ENCODE measurements at places on chromosomes 5 and 9. TPM values are rescaled to one million over a fixed set of nuclear protein-coding genes. Genes with fewer than 3 reads are reported as not detected.

GRCh38 chr5:169702693-169703481 lies 65.8 kb downstream of the DOCK2 start:
- DNase-seq = peak; percentile 18

GRCh38 chr9:104927216-104927911 lies 591 bp downstream of the ABCA1 start:
- DNase-seq = peak; percentile 70

- DNase-seq = no peak
These were observed 155.1 kb downstream of the TRIO start for GRCh38 chr5:14298126-14298847.

GRCh38 chr9:106947106-106947900 lies 84.3 kb downstream of the ZNF462 start:
- DNase-seq = no peak

DNA sequence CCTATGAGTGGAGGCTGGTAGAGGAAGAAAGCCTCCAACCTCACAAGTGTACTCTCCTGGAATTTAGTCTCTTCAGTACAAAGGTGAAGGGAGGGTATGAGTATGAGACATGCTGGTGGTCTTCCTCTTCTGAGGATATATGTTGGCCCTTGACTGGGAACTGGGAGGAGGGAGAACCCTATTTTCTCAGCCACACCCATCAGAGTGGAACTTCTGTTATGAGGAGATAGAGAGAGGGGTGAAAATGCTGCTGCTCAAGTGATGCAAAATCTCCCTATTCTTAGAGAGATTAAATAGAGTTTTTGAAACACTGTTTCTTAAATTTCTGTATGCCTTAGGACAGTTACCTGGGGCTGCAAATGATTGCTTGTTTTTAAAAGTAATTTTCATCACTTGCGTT lies 203.4 kb upstream of the PRR16 start:
- DNase-seq = no peak

- DNase-seq = no peak
These were observed 38.0 kb upstream of the FANCC start for GRCh38 chr9:95355500-95355899.

- no peak for DNase-seq
These were observed 141.2 kb downstream of the ACER2 start for GRCh38 chr9:19550009-19550408.

GRCh38 chr9:14478175-14479162 lies 164.5 kb upstream of the NFIB start:
- DNase-seq = no peak

DNA sequence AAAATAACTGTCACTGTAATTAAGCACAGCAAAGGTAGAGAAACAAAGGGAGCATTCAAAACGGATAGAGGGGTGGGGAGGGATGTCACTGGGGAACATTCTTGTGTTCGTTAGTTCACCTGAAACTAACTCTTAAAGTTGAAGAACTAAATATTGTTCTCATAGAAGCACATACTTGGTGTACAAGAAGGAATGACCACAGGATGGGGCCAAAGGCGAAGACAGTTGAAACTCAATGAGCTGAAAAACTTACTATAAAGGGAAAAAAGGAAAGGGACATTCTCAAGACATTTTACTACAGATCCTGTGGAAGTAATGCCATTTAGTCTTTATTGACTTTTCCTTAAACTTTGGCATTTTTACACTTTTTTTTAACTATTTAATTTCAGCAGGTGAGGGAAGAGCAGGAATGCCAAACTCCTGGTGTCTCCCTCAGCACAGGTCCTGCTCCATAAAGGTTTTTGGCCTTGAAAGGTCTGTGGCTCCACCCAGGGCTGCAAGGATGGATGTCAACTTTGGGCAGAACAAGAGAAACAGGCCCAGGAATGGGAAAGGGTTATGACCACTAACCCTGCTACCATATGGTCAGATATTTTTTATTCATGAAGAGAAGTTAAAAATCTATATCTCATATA lies 197.6 kb upstream of the RASA1 start:
- DNase-seq = no peak

DNA sequence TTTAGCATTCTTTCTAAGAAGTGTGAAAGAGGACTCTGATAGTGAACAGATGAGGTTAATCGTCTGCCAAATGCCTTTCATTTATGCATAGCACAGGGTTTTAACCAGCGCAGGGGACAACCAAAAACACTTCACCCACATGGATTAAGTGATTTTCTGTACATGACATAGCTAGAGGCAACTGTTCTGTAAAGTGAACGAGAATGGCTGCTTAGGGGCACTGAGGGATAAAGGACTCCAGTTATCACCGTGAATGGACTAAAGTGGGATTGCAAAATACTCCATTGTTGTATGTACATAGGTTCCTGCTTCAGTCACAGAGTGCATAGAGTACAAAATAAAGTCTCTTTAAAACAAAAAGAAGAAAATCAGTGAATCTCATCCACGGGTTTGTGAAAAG lies 456.8 kb downstream of the DMAC1 start:
- DNase-seq = no peak

DNA sequence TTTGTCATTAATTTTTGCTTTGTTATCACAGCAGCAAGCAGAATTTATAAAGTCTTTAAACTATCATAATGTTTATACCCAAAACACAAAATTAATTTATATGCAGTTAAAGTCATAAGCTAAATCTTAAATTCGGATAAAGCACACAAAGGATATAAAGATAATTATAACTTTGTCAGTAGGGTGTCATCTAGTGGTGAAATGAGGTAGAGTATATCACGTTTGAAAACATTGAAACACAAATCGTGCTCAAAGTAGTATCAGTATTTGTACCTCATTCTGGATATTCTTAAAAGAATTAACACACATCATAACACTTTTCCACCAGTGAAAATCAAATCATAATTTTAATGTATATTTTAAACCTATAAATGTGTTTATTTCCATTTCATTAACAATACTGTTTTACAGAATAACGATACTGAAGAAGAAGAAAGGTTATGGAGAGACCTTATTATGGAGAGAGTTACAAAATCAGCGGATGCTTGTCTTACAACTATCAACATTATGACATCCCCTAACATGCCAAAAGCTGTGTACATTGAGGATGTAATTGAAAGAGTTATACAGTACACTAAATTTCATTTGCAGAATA lies 129.5 kb downstream of the NIPBL start:
- peak; percentile 47 for DNase-seq

- no peak for DNase-seq
These were observed 145.0 kb upstream of the TNC start for GRCh38 chr9:115262952-115263351.

DNA sequence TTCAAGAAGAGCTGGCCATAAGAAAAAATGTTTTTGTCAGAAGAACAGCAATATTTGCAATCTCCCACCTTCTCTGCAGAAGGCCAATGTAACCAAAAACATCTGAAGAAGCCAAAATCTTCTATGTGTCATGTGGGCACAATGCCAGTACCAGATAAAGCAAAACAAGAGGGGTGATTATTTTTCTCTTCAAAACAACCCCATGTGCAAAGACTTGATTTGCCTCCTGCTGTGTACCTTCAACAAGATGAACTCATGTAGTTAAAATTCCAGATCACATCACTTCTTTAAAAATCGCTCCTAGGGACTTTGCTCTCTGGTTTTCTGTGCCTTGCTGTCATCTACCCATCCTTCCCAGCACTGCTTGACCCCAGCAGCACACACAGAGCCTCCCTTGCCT lies 134.0 kb upstream of the MAP3K1 start:
- DNase-seq = no peak

DNA sequence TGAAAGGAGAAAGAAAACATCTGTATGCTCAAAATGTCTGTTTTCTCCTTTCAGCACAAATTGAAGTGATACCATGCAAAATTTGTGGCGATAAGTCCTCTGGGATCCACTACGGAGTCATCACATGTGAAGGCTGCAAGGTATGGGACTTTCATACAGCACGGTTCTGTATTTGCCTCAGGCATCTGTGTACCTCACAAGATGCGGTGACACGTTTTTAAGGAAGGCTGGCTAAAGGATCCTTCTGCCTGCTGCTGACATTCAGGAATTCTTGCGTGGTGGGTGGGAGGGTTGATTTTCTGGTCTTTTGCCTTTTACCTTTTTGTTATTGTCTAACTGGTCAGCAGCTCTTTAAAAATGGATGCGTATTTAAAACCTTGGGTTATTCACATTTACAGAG lies 133.1 kb downstream of the RORB start:
- DNase-seq = no peak

DNA sequence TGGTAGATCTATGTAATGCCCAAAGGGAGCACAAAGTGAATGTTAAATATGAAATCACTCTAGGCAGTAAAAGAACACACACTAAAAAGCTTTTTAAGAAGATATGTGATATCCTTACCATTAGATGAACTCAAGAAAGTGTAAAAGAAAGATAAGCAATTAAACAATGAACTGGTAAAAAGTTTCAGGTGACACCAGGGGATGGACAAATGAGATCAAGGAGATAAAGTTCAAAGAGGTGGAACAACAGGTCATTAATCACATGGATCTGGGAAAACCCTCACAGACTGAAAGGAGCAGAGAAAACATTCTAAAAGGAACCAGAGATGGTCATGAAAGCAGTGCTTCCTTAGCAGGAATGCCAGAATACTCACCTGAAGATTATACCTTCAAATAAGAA lies 40.7 kb downstream of the LHFPL2 start:
- no peak for DNase-seq

DNA sequence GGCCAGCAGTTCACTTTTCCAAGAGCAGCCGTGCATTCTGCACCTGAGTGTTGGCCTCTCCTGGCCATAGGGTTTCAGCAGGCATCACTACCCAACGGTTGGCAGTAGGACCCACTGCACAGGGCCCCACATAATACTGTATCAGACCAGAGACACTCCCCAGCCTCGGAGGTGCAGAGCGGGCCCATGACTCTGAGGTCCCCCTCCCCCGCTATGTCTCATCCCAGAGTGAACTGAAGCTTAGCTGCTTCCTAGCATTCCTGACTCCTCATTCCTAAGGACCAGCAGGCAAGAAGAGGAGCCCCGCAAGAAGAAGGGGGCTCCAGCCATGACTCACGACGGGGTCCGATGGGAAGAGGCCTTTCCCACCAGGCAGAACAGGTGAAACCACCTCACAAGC lies 67.2 kb downstream of the CAMSAP1 start:
- no peak for DNase-seq

- no peak for DNase-seq
These were observed 655.2 kb upstream of the FAM174A start for GRCh38 chr5:99879791-99880511.

DNA sequence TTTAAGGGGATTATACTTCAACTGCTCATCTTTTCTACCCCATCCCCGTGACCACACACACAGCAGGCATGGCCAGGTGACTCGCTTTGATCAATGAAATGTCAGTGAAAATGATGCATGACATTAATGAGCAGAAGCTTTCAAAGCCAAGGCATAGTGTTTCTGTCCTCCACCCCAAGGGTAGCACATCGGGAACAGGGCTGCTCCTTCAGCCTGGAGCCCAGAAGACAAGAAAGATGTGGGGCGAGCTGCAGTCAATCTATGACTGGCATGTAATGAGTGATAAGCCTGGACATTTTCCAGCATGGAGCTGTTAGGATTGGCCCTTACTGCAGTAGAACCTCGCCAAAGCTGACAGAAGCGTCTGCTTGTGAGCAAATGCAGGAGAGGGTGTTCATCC lies 122.6 kb upstream of the IRX2 start:
- DNase-seq = no peak

DNA sequence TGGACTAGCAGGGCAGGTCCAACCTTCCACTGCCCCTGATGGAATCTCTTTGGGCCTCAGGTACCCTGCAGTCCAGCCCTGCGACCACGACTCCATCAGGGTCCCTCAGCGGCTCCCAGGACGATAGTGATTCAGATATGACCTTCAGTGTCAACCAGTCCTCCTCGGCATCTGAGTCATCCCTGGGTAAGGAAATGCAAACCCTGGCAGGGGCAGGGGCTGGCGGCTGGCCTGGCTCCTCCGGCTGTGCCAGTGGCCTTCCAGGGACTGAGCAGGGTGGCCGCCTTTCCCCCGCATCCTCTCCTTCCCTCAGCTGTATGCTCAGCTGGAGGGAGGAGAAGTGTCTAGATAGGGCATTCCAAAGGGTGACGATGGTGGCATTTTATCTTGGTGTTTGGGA lies 45.0 kb downstream of the NEURL1B start:
- DNase-seq = no peak

DNA sequence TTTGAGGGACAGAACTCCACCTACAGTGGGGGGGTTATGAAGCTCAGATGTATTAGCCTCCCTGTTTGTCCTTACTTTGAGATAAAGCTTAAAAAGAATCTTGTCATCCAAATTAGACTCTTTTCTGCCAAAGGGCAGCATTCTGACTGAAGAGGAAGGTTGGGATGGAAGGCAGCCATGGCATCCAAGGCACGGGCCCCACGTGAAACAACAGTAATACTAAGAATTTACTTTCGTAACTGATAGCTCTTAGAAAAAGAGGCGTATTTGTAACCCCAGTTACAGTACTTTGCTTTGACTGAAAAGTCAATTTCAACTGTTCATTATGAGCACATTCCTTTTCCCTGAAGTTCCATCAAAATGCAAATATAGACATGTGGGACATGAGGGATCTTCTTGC lies 168.5 kb downstream of the ARRDC3 start:
- no peak for DNase-seq

- no peak for DNase-seq
These were observed 1284.5 kb downstream of the EFNA5 start for GRCh38 chr5:106386287-106386686.

- DNase-seq = peak; percentile 61
These were observed 977.9 kb upstream of the NUDT12 start for GRCh38 chr5:104540448-104540847.

- DNase-seq = peak; percentile 3
These were observed 440.6 kb upstream of the IZUMO3 start for GRCh38 chr9:24986331-24986730.

GRCh38 chr5:161382685-161383084 lies 163.8 kb downstream of the GABRB2 start:
- DNase-seq = no peak

DNA sequence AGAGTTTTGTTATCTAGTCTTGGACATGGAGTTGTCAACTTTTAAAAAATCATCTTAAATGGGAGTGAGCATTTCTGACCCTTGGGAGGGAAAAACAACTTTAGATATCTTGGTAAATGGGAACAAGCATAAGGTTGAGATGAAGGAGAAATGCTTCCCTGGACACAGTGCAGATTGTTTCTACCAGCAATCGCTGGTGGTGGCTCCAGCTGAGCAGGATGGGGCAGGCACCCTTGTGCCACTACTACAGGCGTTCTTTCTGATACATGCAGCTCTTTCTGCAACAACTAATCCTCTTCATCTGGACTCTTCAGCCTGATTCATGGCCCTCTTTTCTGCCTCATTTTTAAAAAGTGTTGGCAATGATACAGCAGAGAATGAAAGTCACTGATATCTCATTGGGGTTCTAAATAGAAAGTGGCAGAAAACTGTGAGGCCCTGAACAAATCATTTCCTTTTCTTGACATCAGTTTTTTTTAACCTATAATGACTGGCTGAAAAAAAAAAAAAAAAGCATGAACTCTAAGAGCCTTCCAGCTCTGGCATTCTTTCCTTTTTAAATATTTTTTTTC lies 409.4 kb upstream of the PTGER4 start:
- no peak for DNase-seq

RPS23 gene
- total RNA-seq = 4,706 TPM

PCDHGB1 gene
- 0.92 TPM for total RNA-seq

ZNF454 gene
- total RNA-seq = not detected

ORM2 gene
- total RNA-seq = not detected

TMC1 gene
- total RNA-seq = not detected

BHMT gene
- not detected for total RNA-seq

MED7 gene
- total RNA-seq = 13.0 TPM

SPINK13 gene
- not detected for total RNA-seq

KLF9 gene
- 74.2 TPM for total RNA-seq

TICAM2 gene
- not detected for total RNA-seq

ARSI gene
- total RNA-seq = 2.3 TPM

PCDH1 gene
- total RNA-seq = 79.1 TPM
